ENCODE measurements at places on chromosomes 2 and 18. TPM values are rescaled to one million over a fixed set of nuclear protein-coding genes. Genes with fewer than 3 reads are reported as not detected.
A peak's percentile ranks its signal among the peaks of the same experiment; 100 is the strongest.

IL36RN gene
- 6.0 TPM for total RNA-seq

DNA sequence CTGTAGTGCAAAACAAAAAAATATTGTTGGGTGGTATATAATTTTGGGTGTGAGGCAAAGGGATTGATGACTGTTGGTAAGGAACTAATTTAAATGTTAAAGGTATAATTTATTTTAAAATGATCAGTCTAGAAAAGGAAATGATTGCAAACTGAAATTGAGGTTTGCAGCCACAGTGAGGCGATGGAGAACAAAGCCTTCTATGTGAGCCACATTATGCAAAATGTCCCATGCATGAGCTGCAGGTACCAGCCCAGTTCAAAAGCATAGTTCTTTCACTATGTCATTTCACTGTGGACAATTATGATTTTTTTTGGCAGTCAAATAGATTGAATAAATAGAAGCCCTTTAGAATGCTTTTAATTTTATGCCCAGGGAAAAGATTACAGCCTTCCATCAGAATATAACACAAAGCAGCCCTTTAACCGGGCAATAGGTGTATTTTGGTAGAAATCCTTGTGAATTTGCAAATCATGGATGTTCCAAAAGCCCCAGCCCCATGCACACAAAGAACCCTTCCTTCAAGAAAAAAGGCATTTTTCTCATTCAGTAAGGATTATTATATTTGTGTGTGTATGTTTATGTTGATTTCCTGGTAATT, 1.7 kb downstream of the MAP2 start:
- DNase-seq, result peak; percentile 22

DNA sequence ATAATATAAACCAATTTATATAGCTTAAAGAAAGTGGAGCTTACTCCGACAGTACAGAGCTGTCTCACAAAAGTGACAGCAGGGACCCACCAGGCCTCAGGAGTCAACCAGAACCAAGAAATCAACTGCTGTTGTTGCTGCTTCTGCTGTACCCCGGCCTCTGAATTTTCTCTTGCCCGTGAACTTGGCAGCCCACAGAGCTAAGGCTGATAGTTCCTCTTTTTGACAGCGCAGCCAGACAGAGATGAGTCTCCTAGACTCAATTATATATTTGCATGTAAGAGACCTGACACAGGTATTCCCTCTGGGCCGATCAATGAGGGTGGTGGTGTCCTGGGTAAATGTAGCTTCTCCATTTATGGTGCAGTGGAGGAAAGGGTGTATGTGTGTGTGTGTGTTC, 109.4 kb downstream of the KCTD1 start:
- DNase-seq, result no peak

GRCh38 chr2:240881913-240882312, 13.3 kb downstream of the AGXT start:
- no peak for DNase-seq

- DNase-seq, result no peak
These were observed 44.4 kb downstream of the EXOC6B start for GRCh38 chr2:72781480-72781879.

GRCh38 chr2:190578158-190579057, 43.9 kb upstream of the NEMP2 start:
- peak; percentile 69 for DNase-seq

PLGLB1 gene
- total RNA-seq, result 7.7 TPM

GRCh38 chr2:74148457-74149246, 940 bp upstream of the BOLA3 start:
- DNase-seq, result no peak

- no peak for DNase-seq
These were observed 27.7 kb downstream of the TMEM182 start for GRCh38 chr2:102789349-102790090.

DNA sequence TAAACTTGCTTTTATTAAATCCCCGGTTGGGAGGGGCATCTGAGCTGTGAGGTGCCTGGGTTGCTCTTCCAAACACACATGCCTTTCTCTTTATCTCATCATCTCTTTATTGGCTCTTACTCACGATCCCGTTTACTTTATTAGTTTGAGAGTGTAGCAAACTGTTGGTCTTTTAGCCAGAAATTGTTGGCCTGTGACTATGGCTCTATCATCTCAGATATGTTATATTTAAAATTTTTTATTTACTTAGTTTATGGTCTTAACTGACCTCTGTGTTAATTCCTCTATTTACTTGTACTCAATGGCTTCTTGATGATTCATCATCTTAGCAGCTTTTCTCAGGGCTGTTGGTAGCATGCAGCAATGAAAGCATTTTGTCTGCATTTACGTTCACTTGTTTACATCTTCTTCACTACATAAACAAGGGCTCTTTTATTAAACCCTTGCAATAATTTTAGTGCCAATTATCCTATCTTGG, 408.4 kb downstream of the HRH4 start:
- no peak for DNase-seq

IL36G gene
- not detected for total RNA-seq

DNA sequence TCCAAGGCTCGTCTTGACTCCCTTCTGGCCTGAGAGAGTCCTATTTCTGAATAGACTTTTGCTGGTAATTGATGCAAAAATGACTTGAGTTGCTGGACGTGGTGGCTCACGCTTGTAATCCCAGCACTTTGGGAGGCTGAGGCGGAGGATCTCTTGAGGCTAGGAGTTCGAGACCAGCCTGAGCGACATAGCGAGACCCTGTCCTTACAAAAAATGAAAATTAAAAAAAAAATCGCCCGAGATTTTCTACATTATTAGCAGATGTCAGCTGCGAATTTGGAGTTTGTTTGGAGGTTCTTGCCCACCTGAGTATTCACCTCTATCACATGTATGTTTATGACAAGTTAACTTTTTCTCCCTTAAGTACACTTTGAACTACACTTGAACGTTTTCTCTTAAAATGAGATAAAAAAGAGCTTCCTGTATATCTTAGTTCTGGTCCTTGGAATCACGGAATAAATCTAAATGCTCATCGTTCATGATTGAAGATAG, 471 bp upstream of the C2orf42 start:
- no peak for DNase-seq

- DNase-seq, result no peak
These were observed 119.2 kb downstream of the PAX3 start for GRCh38 chr2:222179592-222179991.

DNA sequence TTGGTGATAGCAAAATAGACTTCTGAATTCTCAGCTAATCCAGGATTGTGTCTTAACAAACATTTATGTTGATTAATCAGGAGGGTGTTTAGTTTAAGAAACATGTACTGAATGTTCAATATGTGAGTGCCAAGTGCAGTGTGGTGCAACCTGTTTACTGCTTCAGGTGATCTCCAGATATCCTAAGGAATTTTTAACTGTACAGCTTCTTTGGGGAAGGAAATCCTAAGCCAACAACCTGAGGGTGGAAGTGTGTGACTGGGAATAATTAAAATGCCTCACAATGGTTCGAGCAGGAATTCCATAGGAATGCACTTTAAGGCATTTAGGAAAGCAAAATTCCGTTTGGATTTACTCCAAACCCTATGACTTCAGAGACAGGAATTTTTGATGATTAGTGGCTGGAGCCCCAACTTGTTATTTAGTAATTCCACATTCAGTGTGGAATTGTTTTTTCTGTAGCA, 16.4 kb downstream of the CRIM1 start:
- DNase-seq, result peak; percentile 60

DNA sequence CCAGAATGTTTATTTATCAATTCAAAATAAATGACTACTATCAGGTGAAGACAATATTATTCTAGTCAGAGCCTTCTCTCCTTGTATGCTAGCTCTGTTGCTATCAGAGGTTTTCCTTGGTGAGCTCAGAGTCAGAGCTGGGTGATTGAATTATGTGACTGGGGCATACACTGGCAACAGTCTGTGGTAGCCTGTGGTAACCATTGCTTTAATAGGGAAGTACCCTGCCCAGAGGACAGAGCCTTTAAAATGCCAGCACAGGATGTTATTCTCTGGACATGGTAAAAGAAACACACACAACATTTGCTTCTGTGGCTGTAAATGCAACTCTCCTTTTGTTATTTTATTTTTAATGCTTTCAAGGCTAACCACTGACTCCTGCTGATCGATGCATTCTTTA, 124.7 kb downstream of the PPP1R1C start:
- DNase-seq, result no peak

EPHA4 gene
- 15.2 TPM for total RNA-seq

DNA sequence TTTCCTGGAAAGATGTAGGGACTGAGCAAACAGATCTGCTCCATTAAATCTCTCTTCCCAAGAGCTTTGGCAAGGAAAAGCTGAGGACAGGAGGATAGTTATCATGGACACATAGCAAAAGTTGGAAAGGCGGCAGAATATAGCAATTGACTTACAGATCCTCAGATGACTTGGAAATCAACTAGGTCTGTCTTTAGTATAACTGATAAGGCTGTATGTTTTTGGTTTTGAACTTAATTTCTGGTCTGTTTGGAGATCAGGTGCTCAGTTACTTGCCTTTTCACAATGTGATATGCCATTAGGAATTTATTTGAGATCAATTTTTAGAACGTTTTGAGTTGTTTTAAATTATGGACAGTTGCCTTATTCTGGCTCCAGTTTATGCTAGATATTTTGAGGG, 8.0 kb downstream of the RSAD2 start:
- DNase-seq, result no peak

DNA sequence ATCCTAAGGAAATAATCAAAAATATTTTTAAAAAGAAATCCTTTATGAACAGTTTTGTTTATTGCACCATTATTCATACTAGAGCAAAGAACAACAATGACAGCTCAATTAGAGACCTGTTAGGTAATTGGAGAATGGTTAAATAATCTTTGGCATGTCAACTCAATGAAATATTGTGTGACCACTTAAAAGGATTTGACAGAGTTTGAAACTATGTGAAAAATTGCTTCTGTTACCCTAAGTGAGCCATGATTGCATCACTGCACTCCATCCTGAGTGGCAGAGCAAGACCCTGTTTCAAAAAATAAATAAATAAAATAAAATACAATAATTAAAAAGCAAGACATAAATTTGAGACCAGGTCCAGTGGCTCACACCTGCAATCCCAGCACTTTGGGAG, 66.1 kb upstream of the ATP8B1 start:
- no peak for DNase-seq

UGT1A4 gene
- total RNA-seq, result not detected

- peak; percentile 58 for DNase-seq
These were observed 107.4 kb upstream of the KCTD1 start for GRCh38 chr18:26655525-26656430.

GRCh38 chr2:64626963-64627760, 26.6 kb downstream of the SERTAD2 start:
- DNase-seq, result peak; percentile 27

DNA sequence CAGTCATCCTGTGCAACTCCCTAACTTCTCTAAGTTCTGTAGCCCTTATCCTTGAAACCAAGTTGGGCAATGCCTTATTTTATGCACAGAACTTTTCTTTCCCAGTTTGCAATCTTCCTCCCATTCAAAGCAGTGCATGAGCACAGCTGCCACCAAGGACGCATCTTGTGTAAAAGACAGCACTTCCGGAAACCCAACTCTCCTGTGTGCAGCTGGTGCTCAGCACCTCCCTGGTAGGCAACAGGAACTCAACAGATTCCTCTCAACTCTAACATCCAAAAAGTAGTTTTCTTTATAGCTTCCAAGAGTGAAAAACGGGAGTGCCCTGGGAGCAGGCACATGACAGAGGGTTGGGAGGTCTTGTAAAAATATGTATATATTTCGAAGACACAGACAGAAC, 2.2 kb downstream of the TMEM18 start:
- DNase-seq, result no peak

FBXO15 gene
- 7.5 TPM for total RNA-seq

DNA sequence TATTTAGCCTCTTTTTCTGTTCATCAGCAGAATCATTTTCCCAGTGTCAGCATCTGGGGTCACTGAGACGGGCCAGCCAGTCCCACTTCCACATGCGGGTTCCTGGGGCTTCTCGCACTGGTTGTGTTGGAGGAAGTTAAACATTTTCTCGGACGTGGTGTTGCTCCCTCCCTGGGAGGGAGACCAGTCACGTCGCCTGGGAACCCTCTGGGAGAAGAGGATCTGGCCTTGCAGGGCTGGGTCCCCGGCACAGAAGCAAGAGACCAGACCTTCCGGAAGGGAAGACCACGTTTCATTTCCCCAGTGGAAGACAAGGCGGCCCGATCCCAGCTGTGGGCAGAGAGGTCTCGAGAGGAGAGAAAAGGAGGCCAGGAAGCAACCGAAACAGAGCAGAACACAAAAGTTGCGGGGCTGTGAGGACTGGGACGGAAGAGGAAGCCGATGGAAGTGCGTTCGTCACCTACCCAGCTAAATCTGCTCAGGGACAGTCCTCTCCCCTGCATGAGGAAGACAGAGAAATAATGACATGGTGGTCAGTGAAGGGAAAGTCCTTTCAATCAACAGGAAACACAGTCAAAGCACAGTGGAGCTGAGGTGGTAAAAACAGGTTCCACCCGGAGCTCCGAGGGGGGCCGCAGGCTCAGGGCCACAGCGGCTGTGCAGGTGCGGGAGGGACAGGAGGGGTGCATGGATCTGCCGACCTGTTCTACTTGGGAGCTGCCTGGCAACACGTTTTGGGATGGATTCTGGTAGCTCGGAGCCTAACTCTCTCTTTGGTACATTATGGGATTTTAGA, 144.4 kb downstream of the MBP start:
- peak; percentile 48 for DNase-seq

GRCh38 chr18:11802158-11802557, 49.1 kb upstream of the CHMP1B start:
- DNase-seq, result no peak

DNA sequence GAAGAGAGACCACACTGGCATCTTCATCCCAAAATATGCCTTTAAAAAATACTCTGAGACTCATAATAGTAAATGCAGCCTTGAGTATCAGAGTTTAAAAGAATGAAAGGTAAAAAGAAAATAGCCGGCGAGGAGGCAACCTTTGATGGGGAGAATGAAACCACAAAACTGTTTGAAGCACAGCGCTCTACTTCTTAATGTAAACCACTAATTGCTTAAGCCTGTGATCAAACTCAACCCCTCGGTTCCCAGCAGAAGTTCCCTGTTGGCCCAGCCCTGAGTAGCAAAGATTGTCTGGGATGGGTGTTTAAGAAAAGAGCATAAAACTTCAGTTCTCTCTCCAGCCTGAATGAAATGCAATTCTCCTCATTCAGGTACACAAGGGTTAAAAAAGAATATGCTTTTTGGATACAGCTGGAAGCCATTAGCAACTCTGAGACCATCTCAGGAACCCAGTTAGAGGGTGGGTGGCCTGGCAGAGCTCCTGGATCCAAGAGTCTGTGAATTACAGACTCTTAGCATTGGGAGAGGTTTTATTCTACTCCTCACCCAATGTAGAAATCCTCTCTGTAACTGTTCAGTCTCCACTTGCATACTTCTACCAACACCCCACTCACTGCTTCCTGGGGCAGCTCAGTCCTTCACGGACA, 44.8 kb downstream of the VIT start:
- no peak for DNase-seq

DNA sequence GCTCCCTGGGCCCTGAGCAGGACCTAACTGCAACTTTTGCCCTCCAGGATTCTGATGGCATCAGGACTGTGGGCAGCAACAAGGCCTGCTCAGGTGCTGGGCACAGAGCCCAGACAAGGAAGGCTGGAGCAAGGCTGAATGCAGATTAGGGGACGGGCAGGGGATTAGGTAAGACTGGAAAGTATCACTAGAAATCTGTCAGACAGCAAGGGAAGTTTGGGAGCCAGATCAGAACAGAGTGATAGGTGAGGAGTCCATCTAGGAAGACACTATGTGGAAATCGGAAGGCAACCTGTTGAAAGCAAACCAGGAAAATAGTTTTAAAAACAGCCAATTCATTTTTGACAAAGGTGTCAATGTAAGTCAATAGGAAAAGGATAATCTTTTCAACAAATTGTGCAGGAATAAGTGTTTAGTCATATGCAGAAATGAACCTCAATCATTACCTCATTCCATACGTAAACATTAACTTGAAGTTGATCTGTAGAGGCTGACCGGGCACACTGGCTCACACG, 56.4 kb upstream of the STPG4 start:
- DNase-seq, result peak; percentile 12

PAX8 gene
- total RNA-seq, result 0.24 TPM

Data from umbilical cord (tissue), 2 donors.